AG09309 (cell line): ENCODE measurements at places on chromosomes 5 and 9.
A peak's percentile ranks its signal among the peaks of the same experiment; 100 is the strongest.

DNA sequence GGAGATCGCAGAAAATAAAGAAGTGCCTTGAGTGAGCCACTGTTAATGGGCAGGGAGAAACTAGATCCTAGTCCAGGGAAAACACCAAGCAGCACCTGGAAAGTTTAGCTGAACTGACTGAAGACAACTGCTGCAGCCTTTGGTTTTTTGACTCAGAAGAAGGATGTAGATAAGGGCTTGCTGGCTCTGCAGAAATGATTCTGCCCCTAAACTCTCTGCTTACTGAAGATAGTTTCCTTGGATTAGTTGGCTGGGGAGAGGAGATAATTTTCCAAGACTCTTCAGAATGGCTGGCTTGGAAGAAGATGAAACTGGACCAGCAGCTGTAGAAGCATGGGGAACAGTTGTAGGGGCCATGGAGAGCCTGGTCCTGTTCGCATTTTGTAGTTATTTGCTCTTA is 471.8 kb downstream of the KDM4C start:
- no peak for DNase-seq

DNA sequence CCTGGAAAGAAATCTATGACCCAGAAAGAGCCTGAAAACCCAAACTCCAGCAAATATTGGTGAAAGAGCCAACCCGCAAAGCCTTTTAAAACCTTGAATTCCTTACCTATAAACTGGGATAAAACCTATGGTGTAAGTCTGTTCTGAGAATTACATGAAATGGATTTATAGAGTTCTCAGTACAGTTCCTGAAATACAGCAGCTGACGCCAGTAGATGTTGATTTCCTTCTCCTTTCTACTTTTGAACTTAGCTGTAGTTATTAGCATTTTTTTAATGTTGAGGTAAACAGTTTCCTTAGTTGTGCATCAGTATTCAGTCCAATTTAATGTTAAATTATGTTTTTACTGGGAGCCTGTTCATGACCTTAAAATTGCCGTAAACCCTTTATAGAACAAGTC is 3.7 kb downstream of the SPIN1 start:
- DNase-seq: no peak

DNA sequence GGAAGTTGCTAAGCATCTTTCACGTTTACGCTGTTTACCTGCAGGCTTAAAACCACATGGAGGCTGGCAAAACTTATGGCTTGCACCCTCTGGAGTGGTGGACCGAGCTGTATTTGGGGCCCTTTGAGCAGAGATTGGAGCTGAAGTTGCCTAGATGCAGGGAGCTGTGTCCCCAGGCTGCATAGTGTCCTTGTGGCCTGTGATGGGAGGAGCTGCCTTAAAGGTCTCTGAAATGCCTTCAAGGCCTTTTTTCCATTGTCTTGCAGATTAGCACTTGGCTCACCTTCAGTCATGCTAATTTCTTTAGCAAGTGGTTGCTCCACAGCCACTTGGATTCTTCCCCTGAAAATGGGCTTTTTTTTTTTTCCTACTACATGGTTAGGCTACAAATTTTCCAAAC is 81.5 kb upstream of the CHD1 start:
- DNase-seq: no peak

GRCh38 chr9:5884191-5884590 is 6.5 kb upstream of the MLANA start:
- DNase-seq: no peak

GRCh38 chr5:24280215-24280614 is 364.6 kb downstream of the CDH10 start:
- no peak for DNase-seq

- DNase-seq: no peak
Measured at GRCh38 chr9:99832558-99832864, 10.8 kb downstream of the NR4A3 start.

DNA sequence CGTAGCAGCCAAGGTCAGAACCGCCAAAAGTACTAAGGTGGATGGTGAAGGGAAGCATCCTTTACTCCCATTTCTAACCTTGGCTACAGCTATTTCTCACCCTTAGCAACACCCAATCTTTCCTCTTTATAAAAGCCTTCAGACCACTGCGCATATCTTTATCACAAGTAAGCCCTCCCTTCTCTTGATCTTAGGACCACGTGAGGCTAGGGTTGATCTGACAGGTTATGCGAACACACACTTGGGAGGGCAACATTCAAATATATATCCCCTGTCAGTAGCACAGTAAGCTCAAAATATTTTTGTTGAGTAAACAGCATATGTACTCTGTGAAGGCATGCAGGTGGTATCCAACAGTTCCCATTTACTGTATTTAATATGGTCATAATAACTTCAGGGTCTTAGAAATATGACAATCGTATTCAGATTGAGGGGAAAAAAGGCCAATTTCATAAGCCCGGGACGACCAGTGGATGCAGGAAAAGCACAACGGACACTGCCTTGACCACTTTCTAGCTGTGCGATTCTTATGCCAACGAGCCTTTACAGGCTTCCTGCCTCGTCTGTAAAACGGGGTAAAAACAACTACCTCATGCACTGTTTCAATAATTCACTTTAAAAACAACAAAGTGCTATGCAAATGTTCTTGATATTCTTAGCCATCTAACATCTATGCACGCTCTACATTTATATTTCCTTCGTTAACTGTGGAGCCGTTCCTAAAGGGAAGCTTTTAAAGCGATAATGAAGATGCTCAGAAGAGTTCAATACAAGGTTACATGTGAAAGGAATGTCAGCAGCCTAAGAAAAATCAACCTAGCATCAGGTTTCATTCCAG is 1.3 kb downstream of the ARSB start:
- no peak for DNase-seq

DNA sequence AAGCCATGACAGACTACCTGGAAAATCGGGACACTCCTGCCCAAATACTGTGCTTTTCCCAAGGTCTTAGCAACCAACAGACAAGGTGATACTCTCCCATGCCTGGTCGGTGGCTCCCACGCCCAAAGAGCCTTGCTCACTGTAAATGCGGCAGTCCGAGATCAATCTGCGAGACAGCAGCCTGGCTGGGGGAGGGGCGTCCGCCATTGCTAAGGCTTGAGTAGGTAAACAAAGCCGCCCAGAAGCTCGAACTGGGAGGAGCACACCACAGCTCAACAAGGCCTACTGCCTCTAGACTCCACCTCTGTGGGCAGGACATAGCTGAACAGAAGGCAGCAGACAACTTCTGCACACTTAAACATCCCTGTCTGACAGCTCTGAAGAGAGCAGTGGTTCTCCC is 272.1 kb upstream of the CCNG1 start:
- no peak for DNase-seq

GRCh38 chr5:1911773-1912235 is 29.1 kb upstream of the IRX4 start:
- DNase-seq: no peak

- no peak for DNase-seq
Measured at GRCh38 chr5:69105996-69106906, 12.4 kb downstream of the SLC30A5 start.

- no peak for DNase-seq
Measured at GRCh38 chr5:120823328-120823727, 359.2 kb downstream of the PRR16 start.

GRCh38 chr5:172005708-172006320 is 624 bp downstream of the FBXW11 start:
- DNase-seq: no peak

GRCh38 chr9:135795391-135795790 is 93.4 kb downstream of the KCNT1 start:
- DNase-seq: no peak

DNA sequence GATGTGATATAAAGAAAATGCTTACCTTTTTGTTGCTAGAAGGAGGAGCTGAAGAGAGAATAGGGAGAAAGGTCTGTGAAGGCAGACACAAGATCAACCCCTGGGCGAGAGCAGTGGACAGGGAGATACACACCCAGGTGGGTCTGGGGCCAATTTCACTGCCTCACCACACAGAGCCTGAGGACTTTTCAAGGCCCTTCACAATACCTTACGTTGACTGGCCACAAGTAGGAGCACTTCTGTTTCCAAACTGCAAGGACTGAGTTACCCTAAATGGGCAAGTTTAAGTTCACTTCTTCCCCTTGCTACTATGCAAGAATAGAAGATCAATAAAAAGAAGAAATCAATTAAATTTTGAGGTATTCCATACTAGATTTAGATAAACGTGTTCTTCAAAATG is 174.5 kb upstream of the SLC12A2 start:
- peak; percentile 18 for DNase-seq

GRCh38 chr9:18748251-18748701 is 274.3 kb downstream of the ADAMTSL1 start:
- DNase-seq: no peak

DNA sequence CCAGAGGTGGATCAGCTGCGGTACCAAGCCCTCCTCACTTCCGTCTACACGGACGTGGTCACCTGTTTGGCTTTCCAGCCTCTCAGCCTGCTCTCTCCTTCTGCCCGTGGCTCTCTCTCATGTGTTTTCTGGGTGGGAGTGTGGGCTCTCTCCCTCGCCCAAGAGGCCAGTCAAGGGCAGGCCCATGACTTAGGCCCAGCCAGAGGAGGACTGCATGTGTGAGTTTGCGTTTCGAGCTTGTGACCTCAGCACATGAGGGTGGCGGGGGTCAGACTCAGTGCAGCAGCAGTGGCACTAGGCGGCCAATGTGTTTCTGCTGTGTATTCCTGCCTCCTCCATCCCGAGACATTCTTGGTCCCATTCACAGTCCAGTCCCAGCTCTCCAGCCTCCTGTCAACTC is 82.5 kb upstream of the SMIM23 start:
- DNase-seq: no peak

DNA sequence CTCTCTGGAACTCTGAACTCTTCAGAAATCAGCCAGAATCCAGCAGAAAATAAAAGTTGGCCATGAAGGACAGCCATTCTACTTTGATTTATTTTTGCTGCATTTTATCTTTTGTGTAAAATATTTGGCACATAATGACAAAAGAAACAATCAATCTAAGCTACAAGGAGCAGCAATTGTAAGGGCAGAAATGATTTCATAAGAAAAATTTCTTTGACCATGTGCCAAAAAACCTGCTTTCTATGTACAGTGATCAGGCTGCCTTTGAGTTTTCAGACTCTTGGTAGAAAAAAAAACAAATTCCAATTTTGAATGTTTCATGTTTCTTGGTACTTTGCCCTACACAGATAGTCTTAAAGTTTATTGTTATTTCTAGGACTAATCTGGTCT is 69.8 kb upstream of the SLC1A3 start:
- no peak for DNase-seq

- no peak for DNase-seq
Measured at GRCh38 chr5:23014825-23015224, 161.7 kb upstream of the CDH12 start.

GRCh38 chr5:171821286-171821685 is 35.7 kb downstream of the SMIM23 start:
- DNase-seq: no peak

GRCh38 chr5:59597690-59598546 is 295.6 kb downstream of the PDE4D start:
- DNase-seq: no peak

- no peak for DNase-seq
Measured at GRCh38 chr5:34580983-34581382, 75.1 kb upstream of the RAI14 start.

DNA sequence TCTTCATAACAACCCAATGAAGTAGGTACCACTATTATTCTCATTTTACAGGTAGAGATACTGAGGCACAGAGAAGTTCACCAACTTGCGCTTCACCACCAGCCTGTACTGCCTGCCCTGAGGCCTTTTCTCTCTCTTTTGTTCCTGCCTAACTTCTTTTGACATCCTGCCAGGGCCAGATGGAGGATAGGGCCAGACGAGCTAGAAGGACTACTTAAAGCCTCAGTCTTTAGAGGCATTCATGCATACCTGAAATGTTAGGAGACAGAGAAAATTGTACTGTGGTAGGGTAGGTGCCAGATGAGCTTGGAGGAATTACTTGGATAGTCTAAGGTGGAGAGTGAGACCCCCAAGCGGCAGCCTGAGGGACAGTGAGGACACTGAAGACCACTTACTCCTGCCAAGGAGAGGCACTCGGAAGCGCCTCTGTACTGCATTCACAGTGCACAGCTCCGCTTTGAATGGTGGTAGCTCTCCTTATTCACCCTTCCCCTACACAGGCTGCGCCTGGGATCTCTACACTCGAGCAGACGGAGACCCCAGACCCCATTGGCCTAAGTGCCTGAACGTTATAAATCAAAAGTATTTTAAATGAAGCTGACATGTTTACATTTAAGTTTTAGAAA is 6.2 kb upstream of the ORM1 start:
- DNase-seq: no peak

DNA sequence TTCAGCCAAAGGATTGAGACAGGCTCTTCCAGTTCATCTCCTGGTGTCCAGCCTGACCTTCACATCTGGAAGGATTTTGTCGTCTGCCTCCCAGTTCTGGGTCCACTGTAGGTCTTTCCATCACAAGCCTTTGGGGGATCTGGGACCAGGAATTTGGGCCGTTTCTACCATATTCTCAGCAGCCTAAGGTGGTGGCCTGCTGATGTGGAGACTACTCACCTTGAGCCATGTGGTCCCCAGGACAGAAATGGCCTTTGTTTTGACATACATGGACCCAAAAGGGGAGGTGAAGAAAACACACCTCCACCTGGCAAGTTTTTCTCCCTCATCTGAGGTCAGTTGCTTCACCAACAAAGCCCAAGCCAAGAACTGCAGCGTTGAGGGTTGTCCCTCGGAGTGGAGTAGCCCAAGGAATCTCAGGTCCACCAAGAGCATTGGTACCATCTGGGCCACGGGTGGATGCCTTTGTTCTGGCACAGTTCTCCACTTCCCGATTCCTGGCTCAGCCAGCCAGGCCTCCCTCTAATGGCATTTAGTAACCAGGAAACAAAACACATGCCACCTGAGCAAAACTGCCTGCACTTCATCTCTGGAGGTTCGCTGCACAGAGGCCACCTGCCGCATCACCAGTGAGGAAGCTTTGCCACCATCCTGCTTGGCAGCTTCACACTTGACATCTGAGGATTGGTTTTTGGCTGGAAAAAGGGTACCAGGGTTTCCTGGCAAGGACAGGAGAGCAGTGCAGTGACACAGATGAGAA is 24.7 kb downstream of the AMBP start:
- no peak for DNase-seq

- DNase-seq: no peak
Measured at GRCh38 chr5:74294231-74294705, 346.3 kb downstream of the ENC1 start.

GRCh38 chr5:138230261-138230660 is 17.1 kb upstream of the CDC23 start:
- DNase-seq: peak; percentile 33

- DNase-seq: no peak
Measured at GRCh38 chr5:82628364-82628910, 350.3 kb upstream of the RPS23 start.

GRCh38 chr5:33641744-33642505 is 201.2 kb downstream of the TARS1 start:
- DNase-seq: peak; percentile 69
